Fibroblast of skin of left quadriceps (primary cell): ENCODE measurements at places on chromosomes 6 and 20.

DNA sequence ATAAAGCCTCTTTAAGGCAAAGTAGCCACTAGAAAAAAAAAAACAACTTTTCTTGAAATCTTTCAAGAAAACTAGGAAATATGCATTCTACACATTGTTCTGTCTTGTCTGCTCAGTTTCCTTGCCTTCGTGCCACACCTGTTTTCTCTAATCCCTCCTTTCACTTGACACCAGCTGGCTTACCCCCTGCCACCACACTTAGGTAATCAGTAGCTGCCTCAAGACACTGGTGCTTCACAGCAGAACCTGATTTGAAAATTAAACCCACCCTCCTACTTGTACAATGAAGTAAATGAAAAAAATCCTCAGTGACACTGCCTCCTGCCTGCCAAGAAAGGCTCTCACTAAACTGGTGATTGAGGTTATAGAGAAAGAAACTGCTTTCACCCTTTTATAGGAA is 45.8 kb upstream of the SCML4 start:
- no peak for DNase-seq

DNA sequence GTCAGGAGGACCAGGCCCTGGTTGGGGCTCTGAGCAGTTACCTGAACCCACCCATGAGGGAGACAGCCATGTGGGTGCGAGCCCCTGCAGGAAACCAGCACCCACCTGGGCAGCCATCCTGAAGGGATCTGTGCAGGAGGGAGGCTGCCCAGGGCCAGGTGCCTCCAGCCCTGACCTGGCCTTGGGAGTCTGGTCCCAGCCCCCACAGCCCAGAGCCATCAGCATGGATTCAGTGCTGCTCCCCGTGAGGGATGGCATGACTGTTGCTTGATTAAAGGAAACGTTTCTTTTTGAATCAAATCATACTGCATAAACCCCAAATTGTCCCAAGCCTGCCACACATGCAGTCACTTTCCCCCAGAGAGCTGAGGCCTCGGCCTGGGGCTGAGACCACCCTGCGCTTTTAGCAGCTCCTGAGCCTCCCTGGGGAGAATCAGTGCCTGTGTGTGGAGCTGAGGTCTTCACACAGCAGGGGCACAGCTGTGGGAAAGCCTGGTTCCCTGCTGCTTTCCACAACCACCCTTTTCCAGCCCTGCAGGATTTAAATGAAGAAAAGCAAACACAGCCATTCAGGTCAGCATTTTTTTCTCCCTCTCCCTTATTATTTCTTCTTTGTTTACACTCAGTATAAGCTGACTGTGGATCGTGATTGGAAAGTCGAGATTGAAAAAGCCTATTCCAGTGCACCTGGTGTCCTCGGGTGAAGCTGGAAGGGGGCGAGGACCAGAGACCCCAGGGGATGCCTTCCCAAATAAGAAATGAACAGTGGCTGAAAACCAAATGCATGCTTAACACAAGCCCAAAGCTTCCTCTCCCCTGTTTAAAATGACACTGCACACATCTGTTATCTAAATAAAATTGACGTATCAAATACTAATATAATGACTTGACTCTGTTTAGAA is 283.9 kb downstream of the SMOC2 start:
- no peak for DNase-seq

GRCh38 chr20:41927655-41928054 is 309.5 kb upstream of the CHD6 start:
- no peak for DNase-seq

DNA sequence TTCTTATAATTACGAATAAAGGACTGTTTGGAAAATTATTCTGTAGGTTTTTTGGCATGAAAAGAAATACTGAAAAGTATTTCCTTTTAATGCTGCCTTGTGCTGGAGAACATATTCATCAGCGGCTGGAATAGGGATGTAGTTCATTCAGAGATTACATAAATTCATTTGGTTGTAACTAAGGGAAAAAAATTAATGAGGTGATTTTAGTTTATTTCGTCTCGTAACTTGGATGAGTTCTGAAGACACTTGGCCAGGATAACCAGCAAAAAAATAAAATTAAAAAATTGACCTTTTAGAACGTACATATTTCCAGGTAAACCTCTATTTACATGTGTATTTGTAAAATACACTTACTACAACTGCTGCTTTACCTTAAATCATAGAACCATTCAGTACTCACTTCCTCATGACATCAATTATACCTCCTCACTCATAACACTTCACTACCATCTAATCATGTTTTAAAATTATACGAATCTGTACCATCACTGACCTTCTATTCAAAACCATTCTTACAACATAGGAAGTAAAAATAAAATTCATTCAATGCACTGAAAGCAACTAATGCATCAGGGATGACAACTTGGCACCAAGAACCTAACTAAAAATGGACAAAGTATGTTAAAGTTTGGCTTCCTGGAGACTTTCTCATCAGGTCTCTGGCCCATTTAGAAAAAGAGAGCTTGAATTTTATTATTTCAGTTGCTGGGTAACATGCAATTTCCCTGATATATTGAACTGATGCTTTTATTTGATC is 17.2 kb downstream of the KLHL31 start:
- no peak for DNase-seq

DNA sequence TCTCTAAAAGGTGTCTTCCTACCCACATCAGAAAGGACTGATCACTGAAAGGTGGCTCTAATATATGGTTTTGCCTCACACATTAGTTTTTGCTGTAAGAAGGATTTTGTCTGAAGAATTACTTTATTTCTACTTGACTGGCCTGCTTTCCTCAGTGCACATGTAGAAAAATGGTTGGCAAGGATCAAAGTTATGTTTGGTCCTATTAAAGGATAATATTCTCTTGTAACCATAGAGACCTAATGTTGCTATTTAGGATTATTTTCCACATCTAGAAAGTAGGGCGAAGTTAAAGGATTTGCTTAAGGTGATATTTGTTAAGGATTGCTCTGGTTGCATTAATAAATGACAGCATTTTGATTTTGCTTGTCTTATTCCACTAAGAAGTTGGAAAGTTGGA is 40.7 kb downstream of the PHACTR2 start:
- DNase-seq = no peak

- DNase-seq = peak; percentile 5
Measured at GRCh38 chr6:137571854-137572253, 77.7 kb upstream of the OLIG3 start.

- no peak for DNase-seq
Measured at GRCh38 chr6:13101985-13102384, 226.4 kb downstream of the TBC1D7 start.

GRCh38 chr20:44790638-44791393 is 19.5 kb downstream of the RIMS4 start:
- DNase-seq = no peak

DNA sequence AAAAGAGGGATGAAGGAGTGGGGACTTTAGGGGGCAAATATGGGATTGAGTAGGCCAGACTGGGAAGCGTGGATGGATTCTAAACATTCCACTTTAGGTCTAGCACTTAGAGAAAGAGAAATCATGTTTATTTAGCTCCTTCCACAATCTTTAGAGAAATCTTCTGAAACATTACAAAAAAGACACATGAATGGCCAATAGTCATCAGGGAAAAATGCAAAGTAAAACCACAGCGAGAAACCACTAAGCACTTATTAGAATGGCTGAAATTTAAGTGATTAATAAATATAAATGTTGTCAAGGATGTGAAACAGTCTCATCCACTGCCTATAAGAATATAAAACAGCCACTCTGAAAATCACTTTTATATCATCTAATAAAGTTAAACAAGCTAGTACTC is 46.9 kb downstream of the HLA-A start:
- no peak for DNase-seq
